Activated naive CD4-positive, alpha-beta T cell treated with anti-CD3 and anti-CD28 coated beads, Interleukin-2, amount 10 ng/mL, durations not matched to agents 5 hours and 36 hours (primary cell): ENCODE measurements at places on chromosomes 7 and 10. TPM values are rescaled to one million over a fixed set of nuclear protein-coding genes. Genes with fewer than 3 reads are reported as not detected.

TMEM196 gene
- not detected for total RNA-seq

GTF2IRD1 gene
- 2.5 TPM for total RNA-seq

COL26A1 gene
- total RNA-seq = not detected

MRLN gene
- not detected for total RNA-seq

TRPV5 gene
- not detected for total RNA-seq

NPC1L1 gene
- total RNA-seq = not detected

FAM25C gene
- total RNA-seq = not detected

PBLD gene
- total RNA-seq = 2.0 TPM

DRGX gene
- total RNA-seq = not detected

SPDYE11 gene
- not detected for total RNA-seq

GARIN1A gene
- 0.45 TPM for total RNA-seq

GIMAP6 gene
- total RNA-seq = 121 TPM

PTPN12 gene
- total RNA-seq = 19.3 TPM

ICA1 gene
- total RNA-seq = 0.93 TPM

HECW1 gene
- not detected for total RNA-seq

SRRM3 gene
- total RNA-seq = not detected

IQUB gene
- 0.10 TPM for total RNA-seq

VIPR2 gene
- total RNA-seq = 0.24 TPM

FRAT2 gene
- total RNA-seq = 12.3 TPM

METTL27 gene
- 2.8 TPM for total RNA-seq

UTF1 gene
- total RNA-seq = not detected

ACSM6 gene
- total RNA-seq = not detected

PLPP4 gene
- not detected for total RNA-seq

COBL gene
- not detected for total RNA-seq

PDZD7 gene
- total RNA-seq = 0.72 TPM

BLVRA gene
- 31.3 TPM for total RNA-seq

ZFAND2A gene
- total RNA-seq = 26.2 TPM

MUC3A gene
- total RNA-seq = not detected

FAM241B gene
- total RNA-seq = 6.1 TPM

PYROXD2 gene
- total RNA-seq = 16.2 TPM

BICC1 gene
- total RNA-seq = not detected
